Breast epithelium (tissue), 4 donors: ENCODE measurements at places on chromosomes 7 and 10.

DNA sequence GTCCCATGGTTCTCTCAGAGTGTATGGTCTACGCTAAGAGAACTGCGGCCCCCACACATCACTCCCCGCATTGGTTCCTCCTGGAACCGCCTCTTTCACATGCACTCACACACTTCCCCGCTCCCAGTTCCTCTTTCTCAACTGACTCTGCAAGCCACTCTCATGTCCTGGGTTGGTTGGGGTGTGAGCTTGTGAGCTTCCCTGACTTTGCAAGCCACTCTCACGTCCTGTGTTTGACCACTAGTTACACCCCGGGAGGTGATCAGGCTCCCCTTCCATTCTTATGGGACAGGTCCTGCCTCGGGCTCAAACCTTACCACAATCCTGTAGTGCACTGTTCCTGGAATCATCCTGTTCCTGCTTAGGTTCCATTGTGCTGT, 105.0 kb downstream of the TRIM24 start:
- peak overlapping the region; percentile 4 for H3K27ac ChIP-seq
- no peaks in the 10 kb centered on the region for H3K27me3 ChIP-seq
- DNase-seq = no peak

- H3K36me3 ChIP-seq = no peaks in the 10 kb centered on the region
- no peaks in the 10 kb centered on the region for H3K4me1 ChIP-seq
- H3K27me3 ChIP-seq = no peaks in the 10 kb centered on the region
- DNase-seq = no peak
- no peak overlapping the region for H3K27ac ChIP-seq
- H3K4me3 ChIP-seq = no peak overlapping the region
Measured at GRCh38 chr7:112283382-112283910, 77.0 kb downstream of the ZNF277 start.

DNA sequence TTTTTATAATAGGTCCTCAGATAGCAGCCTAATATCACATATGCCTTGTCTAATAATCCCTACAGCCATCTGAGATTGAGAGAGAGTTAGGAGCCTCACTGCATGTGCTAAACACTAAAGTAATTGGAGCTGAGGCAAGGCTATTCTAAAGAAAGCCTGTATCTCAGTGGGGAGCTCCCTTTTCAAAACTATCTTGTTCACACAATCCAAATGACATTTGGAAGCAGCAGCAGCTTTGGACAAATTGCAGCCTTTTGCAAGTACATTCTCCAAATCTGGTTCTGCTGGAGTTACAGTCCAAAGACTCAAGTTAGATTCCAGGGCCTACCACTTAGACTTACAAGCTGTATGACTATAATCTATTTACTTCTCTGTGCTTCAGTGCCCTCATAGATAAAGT, 104.5 kb downstream of the MACC1 start:
- no peak overlapping the region for H3K27ac ChIP-seq
- no peak for DNase-seq
- H3K27me3 ChIP-seq = no peaks in the 10 kb centered on the region
- no peaks in the 10 kb centered on the region for H3K4me1 ChIP-seq

DNA sequence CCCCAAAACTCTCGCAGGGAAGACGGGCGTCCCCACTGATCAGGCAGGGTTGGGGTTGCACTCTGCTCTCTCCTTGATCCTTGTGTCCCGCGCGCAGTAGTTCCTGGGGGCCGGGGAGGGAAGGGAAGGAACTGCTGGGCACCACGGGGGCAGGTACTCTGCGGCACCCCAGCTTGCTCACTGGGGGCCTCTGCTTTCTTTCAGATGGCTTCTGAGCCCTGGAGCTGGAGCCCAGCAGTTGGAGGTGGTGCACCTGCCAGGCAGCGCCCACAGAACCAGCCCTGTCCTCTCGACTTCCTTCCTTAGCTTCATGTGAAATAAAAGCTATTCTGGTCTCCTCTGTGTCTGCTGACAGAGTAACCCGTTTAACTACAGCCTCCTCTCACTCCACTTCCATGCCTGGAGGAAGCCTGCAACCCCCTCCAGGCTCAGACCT, 12.2 kb downstream of the PLAC9 start:
- no peaks in the 10 kb centered on the region for H3K4me1 ChIP-seq
- H3K27me3 ChIP-seq = no peaks in the 10 kb centered on the region
- peak overlapping the region; percentile 33 for H3K27ac ChIP-seq
- no peaks in the 10 kb centered on the region for H3K36me3 ChIP-seq
- no peak overlapping the region for H3K4me3 ChIP-seq

DNA sequence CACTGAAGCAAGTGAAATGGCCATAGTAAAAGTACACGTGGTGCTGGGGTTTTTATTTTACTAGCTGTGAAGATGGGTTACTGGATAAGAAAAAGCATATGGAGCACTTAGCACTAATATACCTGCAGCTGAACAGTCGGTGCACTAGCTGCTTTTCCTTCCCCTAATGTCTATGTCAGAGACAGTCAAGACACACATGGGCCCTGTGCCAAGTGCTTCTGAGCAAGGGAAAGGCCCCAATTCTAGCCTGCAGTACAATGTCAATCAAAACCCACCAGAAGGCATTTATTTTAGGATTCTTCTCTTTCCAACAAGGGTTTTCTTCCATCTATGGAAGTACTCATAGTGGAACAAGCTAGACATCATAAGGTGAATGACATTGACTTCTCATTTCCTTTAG, 716.7 kb downstream of the CCSER2 start:
- no peaks in the 10 kb centered on the region for H3K36me3 ChIP-seq
- H3K27ac ChIP-seq = no peak overlapping the region
- DNase-seq = no peak
- no peaks in the 10 kb centered on the region for H3K4me1 ChIP-seq
- no peak overlapping the region for H3K4me3 ChIP-seq

GRCh38 chr10:15485027-15485426, 113.9 kb upstream of the FAM171A1 start:
- H3K27me3 ChIP-seq = no peaks in the 10 kb centered on the region
- DNase-seq = no peak
- no peak overlapping the region for H3K4me3 ChIP-seq
- no peak overlapping the region for H3K27ac ChIP-seq

DNA sequence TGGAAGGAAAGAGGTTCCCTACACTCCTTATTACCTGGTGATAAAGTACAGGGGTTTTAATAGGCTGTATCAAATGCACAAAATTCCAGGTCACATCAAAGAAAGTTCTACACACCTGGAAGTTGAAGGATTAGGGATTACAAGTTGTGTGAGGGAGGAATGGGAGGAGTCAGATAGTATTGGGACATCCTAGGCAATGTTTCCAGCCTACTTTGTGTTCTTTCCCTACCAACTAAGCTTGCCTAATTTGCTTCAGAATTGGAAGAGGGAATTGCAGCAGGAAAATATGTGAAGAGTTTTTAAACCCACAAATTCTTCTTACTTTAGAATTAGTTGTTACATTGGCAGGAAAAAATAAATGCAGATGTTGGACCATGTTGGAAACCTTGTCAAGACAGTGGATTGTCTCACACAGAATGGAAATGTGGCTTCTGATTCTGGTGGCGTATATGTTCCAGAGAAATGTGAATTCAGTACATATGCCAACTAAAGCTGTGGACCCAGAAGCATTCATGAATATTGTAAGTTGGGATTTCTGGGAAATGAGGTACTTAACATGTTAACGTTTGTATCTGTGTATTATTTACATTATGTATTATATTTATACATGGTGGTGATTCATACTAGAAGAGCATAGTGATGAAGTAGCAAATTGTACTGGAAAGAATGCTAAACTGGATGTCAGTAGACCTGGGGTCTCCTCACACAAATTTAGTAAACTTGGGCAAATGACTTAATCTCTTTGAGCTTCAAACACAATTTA, at the start of gene LIPM:
TSS of gene LIPM (plus strand) at position 208 of the 763 bp plus-strand sequence. CDS start at position 375, 167 bp downstream.
- H3K4me3 ChIP-seq = no peak within 1 kb of the TSS
- no peak for DNase-seq
- H3K4me1 ChIP-seq = no peaks in the 10 kb centered on the region

GRCh38 chr10:110502851-110503301, 5.2 kb downstream of the DUSP5 start:
- peaks cover 4% of the 10 kb centered on the region for H3K4me1 ChIP-seq
- peak; percentile 89 for DNase-seq
- no peaks in the 10 kb centered on the region for H3K36me3 ChIP-seq
- no peaks in the 10 kb centered on the region for H3K27me3 ChIP-seq
- no peak overlapping the region for H3K4me3 ChIP-seq

- no peak for DNase-seq
- H3K4me3 ChIP-seq = peak overlapping the region; percentile 74
- H3K27ac ChIP-seq = peak overlapping the region; percentile 98
- no peaks in the 10 kb centered on the region for H3K4me1 ChIP-seq
- no peaks in the 10 kb centered on the region for H3K27me3 ChIP-seq
- H3K36me3 ChIP-seq = no peaks in the 10 kb centered on the region
Measured at GRCh38 chr7:139360948-139361307, 1.2 kb downstream of the LUC7L2 start.

DNA sequence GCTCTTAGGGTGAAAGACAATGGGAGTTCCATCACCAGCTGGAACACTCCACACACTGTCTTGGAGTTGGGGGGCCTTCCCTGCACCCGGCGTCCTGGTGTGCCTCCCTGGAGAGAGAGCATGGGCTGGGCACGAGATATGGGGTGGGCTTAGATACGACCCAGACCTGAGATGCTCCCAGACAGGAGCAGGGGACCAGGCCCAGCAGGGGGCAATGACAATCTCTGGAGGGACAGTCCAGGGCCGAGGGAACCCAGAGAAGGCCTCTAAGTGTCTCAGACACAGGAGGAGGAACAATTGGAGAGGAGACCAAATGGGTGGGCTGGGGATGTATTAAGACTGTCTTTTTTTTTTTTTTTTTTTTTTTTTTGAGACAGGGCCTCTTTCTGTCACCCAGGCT, 40.0 kb downstream of the MYL10 start:
- no peak for DNase-seq
- no peak overlapping the region for H3K4me3 ChIP-seq
- H3K36me3 ChIP-seq = no peaks in the 10 kb centered on the region
- no peak overlapping the region for H3K27ac ChIP-seq
- no peaks in the 10 kb centered on the region for H3K4me1 ChIP-seq
- no peaks in the 10 kb centered on the region for H3K27me3 ChIP-seq

GRCh38 chr7:139118234-139118804, 8.8 kb upstream of the ZC3HAV1 start:
- no peaks in the 10 kb centered on the region for H3K36me3 ChIP-seq
- H3K27me3 ChIP-seq = no peaks in the 10 kb centered on the region
- H3K4me3 ChIP-seq = no peak overlapping the region
- no peaks in the 10 kb centered on the region for H3K4me1 ChIP-seq
- no peak for DNase-seq

DNA sequence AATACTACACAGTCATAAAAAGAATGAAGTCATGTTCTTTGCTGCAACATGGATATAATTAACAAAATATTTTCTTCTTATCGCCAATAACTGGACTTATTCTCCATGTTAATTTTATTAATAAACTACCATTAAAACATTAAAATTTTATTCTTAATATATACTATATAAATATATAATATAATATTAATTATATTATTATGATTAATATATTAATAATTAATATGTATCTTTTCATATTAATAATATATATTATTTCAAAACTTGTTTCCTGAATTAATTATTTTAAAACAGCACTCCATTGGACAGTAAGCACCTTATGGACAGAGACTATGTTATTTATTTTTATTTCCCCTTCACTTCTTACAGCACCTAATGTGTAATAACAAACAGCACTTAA, 182.8 kb downstream of the ARL4A start:
- H3K27ac ChIP-seq = no peak overlapping the region
- no peaks in the 10 kb centered on the region for H3K4me1 ChIP-seq
- DNase-seq = no peak
- H3K4me3 ChIP-seq = no peak overlapping the region
- H3K27me3 ChIP-seq = no peaks in the 10 kb centered on the region
- H3K36me3 ChIP-seq = no peaks in the 10 kb centered on the region

- DNase-seq = no peak
- H3K27me3 ChIP-seq = no peaks in the 10 kb centered on the region
- no peaks in the 10 kb centered on the region for H3K36me3 ChIP-seq
Measured at GRCh38 chr10:113648478-113648877, 15.4 kb downstream of the NRAP start.

DNA sequence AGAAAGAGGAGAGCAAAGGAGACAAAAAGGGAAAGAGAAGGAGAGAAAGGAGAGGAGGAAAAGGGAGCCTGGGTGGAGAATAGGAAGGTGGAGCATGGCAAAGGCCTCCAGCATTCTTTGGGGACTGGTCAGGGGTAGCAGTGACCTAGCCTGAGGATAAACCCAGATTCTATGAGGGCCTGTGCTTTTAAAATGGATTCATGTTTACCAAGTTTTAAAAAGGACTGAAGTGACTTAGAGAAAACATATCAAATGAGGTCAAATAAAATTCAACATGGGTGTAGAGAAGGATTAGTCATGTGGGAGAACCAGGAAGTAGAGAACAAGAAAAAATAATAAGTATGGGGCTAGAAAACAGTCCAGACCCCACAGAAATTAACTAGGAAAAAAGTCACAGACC, 20.7 kb downstream of the CREB3L2 start:
- peak overlapping the region; percentile 90 for H3K27ac ChIP-seq
- peaks cover 37% of the 10 kb centered on the region for H3K4me1 ChIP-seq
- DNase-seq = no peak
- H3K36me3 ChIP-seq = no peaks in the 10 kb centered on the region
- H3K27me3 ChIP-seq = no peaks in the 10 kb centered on the region
- H3K4me3 ChIP-seq = no peak overlapping the region

GRCh38 chr10:49837051-49837478, 74.9 kb upstream of the OGDHL start:
- no peak overlapping the region for H3K4me3 ChIP-seq
- H3K36me3 ChIP-seq = no peaks in the 10 kb centered on the region
- no peaks in the 10 kb centered on the region for H3K4me1 ChIP-seq
- H3K27me3 ChIP-seq = no peaks in the 10 kb centered on the region

DNA sequence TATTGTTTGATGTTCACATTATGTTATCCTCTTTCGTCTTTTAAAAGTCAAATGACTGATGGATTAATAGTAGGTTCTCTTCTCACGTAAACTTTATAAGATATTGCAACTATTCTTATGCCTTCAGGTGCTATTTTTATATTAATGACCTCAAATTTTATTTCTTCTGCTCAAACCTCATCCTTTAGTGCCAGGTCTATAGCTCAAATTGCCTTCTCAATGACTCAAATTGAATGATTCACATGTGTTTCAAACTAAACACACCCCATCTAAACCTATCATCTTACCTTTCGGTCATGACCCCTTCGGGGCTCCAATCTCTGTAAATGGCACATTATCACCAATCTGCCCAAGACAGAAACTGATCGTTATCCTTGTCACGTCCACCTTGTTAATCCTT, 22.0 kb upstream of the LIPF start:
- H3K27ac ChIP-seq = no peak overlapping the region
- H3K36me3 ChIP-seq = no peaks in the 10 kb centered on the region
- H3K4me1 ChIP-seq = no peaks in the 10 kb centered on the region
- no peak overlapping the region for H3K4me3 ChIP-seq
- no peaks in the 10 kb centered on the region for H3K27me3 ChIP-seq

- no peak overlapping the region for H3K4me3 ChIP-seq
- no peaks in the 10 kb centered on the region for H3K36me3 ChIP-seq
- no peaks in the 10 kb centered on the region for H3K4me1 ChIP-seq
- H3K27ac ChIP-seq = no peak overlapping the region
Measured at GRCh38 chr7:101287032-101287431, 34.6 kb downstream of the IFT22 start.

- no peaks in the 10 kb centered on the region for H3K4me1 ChIP-seq
- H3K4me3 ChIP-seq = no peak overlapping the region
- H3K36me3 ChIP-seq = no peaks in the 10 kb centered on the region
- no peak for DNase-seq
- no peaks in the 10 kb centered on the region for H3K27me3 ChIP-seq
- H3K27ac ChIP-seq = no peak overlapping the region
Measured at GRCh38 chr7:20359341-20359963, 28.8 kb downstream of the ITGB8 start.

- no peaks in the 10 kb centered on the region for H3K36me3 ChIP-seq
- H3K27ac ChIP-seq = no peak overlapping the region
- no peaks in the 10 kb centered on the region for H3K4me1 ChIP-seq
- no peak overlapping the region for H3K4me3 ChIP-seq
- no peak for DNase-seq
- no peaks in the 10 kb centered on the region for H3K27me3 ChIP-seq
Measured at GRCh38 chr10:124037784-124038183, 55.6 kb downstream of the CHST15 start.
